Stimulated activated CD8-positive, alpha-beta memory T cell treated with anti-CD3 and anti-CD28 coated beads, Interleukin-7, amount 100 ng/mL, for 4 hours (primary cell): ENCODE measurements at places on chromosomes 4 and X.

- no peak for DNase-seq
Observed at GRCh38 chr4:157887316-157887715, 285.5 kb downstream of the GASK1B start.

DNA sequence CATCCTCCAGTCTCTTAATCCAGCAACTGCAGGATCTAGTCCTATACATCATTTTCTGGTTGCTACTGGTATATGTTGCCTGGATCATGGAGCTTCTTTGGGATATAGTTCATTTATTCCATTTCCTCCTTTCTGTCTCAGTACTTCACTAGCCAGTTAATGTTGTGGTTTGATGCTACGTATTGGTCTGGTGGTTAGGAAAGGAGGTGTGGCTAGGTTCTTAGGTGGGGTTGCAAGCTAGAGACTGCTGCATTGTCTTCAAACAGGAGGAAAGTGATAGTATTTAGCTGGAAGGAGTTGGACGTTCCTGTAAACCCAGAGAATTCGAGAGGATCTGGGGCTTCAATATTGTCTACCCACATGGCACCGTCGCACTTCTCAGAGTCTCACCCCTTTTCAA, 129.5 kb downstream of the SNCA start:
- no peak for DNase-seq

- DNase-seq, result peak; percentile 32
Observed at GRCh38 chrX:19886883-19887531, 393 bp downstream of the SH3KBP1 start.

DNA sequence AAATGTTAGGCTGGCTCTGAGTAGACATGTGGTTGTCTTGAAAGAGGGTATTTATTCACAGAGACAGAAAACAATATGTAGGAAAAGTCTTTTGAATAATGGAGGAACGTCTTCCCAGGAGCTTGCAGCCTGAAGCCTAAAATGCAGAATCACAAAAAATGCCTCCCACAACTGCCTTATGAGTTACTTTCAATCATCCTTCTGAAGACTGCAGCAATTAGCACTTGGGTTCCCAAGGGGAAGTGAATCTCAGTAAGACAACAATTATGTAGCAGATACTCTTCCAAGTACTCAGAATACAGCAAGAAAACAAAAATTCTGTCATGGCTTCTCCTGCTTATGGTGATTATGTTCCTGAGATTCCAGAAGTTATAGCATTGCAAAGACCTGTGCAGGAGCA, 166.6 kb upstream of the TBL1X start:
- DNase-seq, result no peak

DNA sequence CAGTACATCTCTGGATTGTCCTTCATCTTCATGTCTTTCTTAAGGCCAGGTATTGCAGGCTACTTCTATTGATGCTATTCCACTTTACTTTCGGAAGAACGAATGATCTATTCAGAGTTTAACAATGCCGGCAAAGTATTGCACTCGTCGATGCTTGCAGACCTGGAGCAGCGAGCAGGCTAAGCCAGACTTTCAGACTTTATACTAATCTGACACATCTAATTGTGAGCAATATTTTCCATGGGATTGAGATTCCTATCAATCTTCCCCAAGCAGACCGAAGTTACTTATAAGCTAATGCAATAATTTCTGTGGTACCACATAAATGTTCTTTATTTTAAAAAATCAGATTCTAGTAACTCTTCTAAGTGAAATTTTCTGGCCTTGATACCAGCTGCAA, 1.6 kb downstream of the EMCN start:
- no peak for DNase-seq
